Aortic smooth muscle cell (primary cell): ENCODE measurements at places on chromosomes 7 and 10. TPM values are rescaled to one million over a fixed set of nuclear protein-coding genes. Genes with fewer than 3 reads are reported as not detected.

EPHA1 gene
- total RNA-seq = not detected in 2 replicates

TEX47 gene
- total RNA-seq = not detected in 2 replicates

MAT1A gene
- total RNA-seq = not detected in 2 replicates

OR2A25 gene
- total RNA-seq = not detected in 2 replicates

BUD23 gene
- 46.8 and 73.7 TPM in 2 replicates for total RNA-seq
